ENCODE measurements at places on chromosomes 11 and 22.

DNA sequence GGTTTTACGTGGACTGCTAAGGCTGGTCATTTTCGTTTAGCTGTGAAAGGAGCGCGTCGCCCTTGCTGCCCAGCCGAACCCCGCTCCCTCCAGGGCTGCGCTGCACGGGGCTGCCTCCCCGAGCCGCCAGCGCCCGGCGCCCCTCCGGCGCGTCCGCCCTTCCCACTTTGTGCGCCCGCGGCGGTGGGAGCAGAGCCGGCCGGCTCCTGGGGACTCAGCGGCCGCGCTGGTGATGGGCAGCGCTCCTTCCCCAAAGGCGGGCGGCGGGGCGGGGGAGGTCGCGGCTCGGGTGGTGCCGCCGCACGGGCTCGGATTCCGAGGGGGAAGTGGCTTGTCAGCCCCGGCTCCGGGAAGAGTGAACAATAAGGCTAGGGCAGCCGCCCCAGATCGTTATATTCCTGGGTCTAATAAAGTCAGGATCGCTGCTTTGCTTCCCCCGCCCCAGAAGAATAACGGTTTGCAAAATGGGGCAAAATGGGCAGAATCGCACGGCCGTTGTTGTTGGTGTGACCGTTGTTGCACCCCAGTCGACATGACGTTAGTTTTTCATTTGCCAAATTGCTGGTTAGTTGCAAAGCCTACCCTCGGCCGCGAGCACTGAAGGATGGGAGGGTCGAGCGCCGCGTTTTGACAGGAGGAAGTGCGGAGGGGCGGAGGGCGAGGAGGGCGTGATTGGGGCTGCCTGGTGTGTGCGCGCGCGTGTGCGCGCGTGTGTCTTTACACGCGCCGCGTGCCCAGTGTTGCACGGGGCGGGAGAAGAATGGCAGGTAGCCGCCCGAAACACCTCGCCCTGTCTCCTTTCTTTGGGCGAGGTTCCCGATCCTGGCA is 745 bp downstream of the NCAM1 start:
- DNase-seq, result no peak

DNA sequence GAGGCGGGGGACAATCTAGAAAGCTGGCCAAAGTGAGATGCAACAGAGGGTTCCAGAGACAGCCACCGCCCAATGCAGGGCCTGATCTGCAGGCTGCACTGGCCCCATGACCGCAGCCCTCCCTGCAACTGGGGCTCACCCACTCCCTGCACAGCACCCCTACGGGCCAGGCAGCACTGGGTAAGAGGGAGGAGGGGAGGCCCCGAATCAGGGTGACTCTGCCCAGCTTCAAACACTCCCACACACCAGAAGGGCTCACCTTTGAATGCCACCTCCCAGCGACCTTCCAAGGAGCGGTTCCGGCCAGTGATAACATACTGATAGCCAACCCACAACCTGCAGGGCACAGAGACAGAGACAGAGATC is 59.3 kb downstream of the DGCR2 start:
- DNase-seq, result no peak

DNA sequence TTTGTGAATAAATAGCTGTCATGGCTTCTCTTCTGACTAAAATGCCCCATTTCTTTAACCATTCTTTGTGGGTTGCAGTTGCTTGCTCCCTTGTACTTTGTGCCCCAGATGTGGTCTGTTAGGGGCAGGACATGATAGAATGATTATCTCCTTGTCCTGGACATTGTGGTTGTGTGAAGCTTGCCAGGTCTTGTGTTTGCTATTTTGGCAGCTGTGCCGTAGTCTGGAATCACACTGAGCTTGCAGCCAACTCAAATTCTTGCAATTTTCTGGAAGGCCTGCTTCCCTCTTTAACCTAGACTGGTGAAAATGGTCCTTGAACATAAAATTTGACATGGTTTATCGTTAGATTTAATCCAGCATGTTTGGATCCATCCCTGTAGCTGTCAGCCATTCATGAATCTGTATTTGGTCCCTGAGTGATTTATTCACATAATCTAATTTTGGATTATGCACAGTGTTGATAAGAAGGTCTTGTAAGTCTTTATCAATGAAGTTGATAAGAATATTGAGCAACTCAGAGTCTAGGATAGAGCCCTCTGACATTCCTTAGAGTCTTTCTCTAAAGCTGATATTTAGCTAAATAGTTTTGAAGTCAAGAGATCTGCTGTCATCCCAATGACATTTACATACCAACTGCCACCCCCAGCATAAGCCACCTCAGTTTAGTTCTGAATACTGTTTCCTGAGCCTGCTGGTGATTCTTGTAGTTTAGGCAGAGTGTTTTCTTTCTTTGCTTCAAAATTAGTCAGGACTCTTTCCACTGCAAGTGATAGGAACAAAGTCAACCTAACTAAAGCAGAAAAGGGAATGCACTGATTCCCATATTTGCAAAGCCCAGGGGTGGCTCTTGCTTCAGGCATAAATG is 9.8 kb downstream of the SPON1 start:
- no peak for DNase-seq

DNA sequence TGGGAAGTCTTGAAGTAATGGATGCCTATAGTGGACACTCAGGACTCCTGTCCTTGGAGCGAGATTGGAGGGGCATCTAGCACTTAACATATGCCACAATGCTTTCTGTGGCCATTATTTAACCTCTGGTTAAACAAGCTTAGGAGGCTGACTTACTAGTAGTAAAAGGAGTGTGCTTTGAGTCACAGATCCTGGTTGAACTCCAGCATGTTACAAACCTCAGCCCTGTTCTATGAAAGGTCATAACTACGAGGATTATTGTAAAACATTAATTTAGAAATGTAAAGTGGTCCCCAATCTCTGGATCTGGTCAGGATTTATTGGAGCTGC is 1.1 kb upstream of the LBHD1 start:
- DNase-seq, result no peak

DNA sequence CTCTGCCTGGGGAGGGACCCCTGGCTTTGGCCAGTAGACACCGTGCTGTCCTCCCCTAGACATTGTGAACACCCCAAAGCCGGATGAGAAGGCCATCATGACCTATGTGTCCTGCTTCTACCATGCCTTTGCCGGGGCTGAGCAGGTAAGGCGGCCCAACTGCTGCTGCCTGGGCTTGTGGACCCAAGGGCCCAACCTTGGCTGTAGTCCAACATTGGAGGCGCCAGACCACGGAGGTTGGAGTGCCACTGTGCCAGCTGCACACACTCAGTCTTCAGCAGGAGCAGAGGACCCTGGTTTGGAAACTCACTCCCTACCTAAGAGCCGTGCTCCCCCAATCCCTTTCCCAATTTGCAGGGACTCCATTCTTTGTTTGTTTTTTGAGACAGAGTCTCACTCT is 9.4 kb downstream of the ACTN3 start:
- DNase-seq, result no peak

GRCh38 chr22:28869736-28870135 is 13.6 kb upstream of the ZNRF3 start:
- no peak for DNase-seq

DNA sequence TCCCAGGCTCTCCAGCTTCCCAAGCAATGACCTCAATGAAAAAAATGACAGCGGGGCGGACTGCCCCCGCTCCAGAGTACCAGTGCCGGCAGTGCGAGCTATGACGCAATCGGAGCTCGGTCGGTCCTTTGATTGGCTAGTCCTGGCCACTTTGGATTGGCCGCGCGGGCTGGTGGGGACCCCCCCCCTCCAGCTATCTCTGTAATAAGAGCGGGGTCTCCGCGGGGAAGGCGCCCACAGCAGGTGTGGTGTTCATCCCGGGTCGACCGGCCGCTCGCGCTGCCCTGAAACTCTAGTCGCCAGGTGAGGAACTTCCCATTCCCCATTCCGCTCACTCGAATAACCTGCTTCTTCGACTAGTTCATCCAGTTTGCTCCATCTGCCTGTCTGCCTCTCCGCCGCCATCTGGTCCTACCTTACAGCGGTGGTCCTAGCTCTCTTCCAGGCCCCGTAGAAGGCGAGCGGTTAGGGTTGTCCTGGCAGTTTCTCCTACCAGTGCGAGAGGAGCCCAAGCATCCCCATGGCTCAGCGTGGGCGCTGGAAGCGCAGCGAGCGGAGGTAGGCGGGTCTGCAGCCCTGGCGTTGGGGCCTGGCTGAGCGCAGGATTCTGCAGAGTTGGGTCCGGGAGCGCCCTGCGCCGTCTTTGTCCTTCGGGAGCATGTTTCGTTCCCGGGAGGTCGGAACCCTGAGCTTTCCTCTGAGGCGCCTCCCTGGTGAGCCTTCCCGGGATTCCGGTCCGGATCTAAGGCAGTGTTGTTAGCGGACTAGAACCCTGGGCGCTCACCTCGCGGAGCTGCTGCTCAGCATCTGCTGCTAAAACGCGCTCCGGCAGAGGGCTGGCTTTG is at the start of gene CALCB:
Gene CALCB (plus strand): TSS at position 233 of the 845 bp plus-strand sequence. CDS start 1,126 bp downstream, outside the sequence.
- DNase-seq, result peak; percentile 6

GRCh38 chr22:27107824-27108223 is 450.4 kb downstream of the MIAT start:
- no peak for DNase-seq

- DNase-seq, result no peak
Observed at GRCh38 chr11:130576146-130576545, 127.7 kb downstream of the ADAMTS15 start.

Data from CD4-positive, alpha-beta T cell treated with Interleukin-17A for 1 hour (primary cell).